CD8-positive, alpha-beta T cell (primary cell): ENCODE measurements at places on chromosomes 3 and 15.

DNA sequence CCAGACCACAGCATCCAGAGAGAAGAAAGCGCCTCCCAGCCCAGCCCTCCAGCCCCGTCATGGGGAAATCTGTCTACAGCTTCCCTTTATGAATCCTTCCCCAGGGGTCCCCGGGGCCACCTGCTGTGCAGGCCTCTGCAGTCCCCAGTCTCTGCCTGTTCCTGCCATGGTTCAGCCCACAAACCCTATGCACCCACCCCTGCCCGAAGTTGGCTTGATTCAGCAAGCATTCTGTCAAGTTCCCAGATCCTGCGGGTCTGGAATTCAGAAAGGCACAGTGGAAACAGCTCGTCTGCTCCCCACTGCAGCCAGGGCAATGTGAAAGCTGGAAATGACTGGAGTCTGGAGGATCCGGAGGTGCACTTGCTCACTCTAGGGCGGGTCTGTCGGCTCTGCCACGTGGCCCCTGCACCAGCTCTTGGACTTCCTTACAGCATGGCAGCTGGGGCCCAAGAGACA, 2.9 kb upstream of the OCA2 start:
- no peak for DNase-seq

DNA sequence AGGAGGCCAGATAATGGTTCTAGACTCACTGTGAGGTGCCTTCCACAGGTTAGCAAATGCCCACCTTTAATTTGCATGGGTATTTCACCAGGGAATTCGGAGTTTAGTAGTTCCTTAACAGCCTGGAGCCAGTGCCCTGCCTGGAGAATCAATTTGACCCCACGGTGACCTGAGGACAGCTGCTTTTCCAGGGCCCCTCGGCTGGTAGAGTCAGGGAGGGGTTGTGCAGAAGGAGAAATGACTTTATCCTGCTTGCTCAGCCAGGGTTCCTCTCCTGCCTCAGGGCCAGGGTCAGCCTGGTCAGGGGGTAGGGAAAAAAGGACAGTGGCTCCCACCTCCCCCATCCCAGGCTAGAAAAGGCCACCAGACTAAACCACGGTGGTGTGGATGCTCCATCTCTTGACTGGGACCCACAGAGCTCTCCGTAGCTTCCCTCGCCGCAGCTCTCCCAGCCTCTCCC, 12.0 kb downstream of the DLL4 start:
- DNase-seq, result no peak

GRCh38 chr3:4805662-4806061, 173.6 kb upstream of the BHLHE40 start:
- no peak for DNase-seq

- DNase-seq, result no peak
Measured at GRCh38 chr3:190734490-190734889, 128.0 kb downstream of the GMNC start.

- DNase-seq, result no peak
Measured at GRCh38 chr3:100183608-100184125, 69.4 kb upstream of the FILIP1L start.

DNA sequence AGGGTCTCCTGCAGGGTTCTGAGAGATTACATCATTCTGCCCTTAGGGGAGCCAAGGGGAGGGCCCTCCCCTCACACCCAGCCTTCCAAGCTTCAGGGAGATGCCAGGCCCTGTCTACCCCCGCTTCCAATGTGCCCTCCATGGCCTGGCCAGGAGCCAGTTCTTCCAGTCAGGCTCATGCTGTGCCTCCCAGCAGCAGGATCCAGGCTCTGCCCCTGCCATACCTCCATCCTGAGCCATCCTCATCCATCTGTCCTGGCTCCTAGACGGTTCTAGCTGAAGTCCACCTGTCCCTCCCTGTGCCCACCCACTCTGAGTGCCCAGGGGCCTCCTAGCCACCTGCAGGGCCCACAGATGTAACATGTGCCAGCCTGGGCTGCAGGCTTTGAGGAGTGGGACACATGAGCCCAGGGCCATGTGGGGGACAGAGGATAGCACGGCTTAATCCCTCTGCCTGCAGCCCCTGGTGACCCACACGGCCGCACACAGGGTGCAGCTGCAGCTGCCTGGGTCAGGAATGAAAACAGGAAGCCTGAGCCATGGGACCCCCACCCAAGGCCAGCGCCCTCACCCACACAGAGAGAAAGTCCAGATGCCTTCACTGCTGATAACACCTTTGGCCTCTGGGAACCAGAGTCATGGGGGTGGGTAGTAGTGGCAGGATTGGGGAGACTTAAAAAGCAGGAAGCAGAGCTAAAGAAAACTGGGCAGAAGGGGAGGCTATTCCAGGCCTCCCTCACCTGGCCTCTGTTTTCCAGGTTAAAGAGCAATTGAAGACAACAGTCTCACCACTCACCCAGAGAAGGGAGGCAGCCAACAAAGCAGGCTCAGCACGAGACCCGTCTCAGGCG, 11.8 kb downstream of the PLCD1 start:
- DNase-seq, result no peak

DNA sequence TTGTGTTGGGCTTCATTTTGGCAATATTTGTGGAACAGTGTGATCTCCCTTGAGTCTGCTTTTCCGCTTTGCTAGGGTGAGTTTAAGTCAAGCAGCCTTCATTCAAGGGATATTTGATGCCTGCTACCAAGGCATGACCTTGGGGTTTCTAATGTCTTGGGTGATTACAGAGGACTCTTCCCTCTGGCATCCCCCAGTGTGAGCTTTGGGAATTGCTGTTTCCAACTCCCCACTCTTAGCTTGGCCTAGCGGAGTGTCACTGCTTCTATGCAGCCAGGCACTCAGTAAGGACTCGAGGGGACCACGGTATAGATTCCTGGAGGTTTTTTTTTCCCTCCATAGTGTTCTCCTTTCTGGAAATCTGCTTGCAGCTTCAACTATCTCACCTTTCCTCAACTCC, 21.1 kb downstream of the GCNT3 start:
- DNase-seq, result no peak

DNA sequence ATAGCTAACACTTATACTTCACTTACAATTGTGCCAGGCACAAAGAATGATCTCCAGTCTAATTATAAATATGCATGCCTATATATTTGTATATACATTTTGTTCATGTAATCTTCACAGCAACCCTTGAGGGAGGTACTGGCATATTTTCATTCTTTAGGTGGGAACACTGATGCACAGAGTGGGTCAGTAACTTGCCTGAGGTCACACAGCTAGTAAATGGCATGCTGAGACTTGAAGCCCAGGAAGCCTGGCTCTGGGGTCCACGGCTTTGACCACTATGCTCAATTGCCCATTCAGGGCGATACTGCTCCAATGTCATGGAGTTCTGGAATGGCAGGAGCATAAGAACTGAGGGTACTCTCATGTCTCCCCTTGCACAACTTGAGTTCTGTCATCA, 139.8 kb downstream of the SHQ1 start:
- DNase-seq, result no peak

DNA sequence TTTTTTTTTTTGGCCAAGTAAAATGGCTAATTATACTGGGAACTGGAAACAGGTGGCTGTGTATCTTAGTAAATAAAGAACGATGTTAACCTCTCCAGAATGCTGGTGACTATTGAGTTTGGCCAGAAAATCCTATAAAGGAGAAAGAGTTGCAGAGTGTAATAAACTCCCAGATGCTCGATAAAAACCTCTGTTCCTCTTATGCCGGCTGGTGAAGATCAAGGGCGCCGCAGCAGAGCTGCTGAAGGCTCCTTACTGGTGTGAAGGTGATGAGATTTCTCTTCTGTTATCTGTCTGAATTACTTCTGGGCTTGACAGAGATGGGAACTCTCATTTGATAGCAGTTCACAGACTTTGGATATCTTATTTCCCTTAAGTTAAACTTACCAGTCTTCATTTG, 104.6 kb downstream of the PTPRG start:
- no peak for DNase-seq

DNA sequence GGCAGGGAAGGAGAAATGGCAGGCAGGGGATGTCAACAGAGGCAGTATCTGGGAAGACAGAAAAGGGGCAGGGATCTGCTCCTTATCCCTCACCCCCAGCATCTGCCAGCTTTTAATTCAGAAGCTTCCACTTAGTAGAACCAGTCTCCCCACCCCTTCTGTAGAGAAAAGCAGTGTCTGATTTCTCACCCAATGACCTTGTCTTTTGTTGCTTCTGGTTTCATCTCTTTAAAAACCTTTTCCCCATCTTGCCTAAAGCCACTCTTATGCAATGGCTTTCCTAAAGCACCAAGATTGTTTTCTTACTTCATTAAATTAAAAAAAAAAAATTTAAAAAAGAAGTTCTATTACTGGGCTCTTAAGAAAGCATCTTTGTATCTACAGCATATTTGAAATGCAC, 27.8 kb downstream of the ARHGEF3 start:
- no peak for DNase-seq

DNA sequence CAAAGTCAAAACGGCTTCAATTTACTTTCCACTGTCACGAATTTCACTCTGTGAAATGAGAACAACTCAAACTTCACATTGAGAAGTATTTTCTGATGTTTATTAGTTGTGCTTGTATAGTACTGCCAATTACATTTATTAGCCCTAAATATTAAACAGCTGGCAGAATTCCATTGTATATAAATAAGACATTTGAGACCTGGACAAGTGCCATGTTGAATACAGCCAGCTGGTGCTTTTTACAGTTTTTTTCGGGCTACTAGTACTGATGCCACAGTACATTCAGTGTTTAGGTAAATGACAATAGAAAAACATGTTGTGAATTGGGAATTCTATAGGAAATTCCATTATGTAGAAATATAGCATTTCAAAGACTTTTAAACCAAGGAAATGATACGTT, 79.0 kb downstream of the EPHA3 start:
- DNase-seq, result no peak

GRCh38 chr3:6861625-6862000, 698 bp downstream of the GRM7 start:
- DNase-seq, result no peak

- no peak for DNase-seq
Measured at GRCh38 chr3:37590328-37591079, 271.2 kb upstream of the CTDSPL start.

DNA sequence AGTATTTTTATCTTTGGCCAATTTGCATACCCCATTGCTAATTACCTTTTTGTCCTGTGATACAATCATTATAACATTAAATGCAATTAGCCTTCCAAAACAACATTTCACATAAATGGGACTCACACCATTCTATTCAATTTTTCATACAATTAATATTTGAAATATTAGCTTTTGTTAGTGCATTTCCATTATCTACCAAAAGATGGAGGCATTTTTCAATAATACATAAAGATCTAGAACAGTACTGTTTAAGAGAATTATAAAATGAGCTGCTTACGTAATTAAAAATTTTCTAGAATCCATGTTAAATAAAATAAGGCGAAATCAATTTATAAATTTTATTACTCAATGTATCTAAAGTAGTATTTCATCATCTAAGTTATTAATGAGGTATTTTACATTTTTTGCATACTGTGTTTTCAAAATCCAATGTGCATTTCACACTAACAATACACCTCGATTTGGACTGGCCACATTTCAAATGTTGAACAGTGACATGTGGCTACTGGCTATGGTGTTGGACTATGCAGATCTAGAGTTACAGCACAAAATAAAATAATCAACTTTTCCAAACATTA, 74.3 kb downstream of the TJP1 start:
- DNase-seq, result no peak

GRCh38 chr3:59758672-59759071, 708.8 kb upstream of the CFAP20DC start:
- no peak for DNase-seq

- no peak for DNase-seq
Measured at GRCh38 chr3:11626084-11626463, 17.6 kb downstream of the VGLL4 start.

- no peak for DNase-seq
Measured at GRCh38 chr15:74642734-74643664, 27.4 kb downstream of the CLK3 start.

DNA sequence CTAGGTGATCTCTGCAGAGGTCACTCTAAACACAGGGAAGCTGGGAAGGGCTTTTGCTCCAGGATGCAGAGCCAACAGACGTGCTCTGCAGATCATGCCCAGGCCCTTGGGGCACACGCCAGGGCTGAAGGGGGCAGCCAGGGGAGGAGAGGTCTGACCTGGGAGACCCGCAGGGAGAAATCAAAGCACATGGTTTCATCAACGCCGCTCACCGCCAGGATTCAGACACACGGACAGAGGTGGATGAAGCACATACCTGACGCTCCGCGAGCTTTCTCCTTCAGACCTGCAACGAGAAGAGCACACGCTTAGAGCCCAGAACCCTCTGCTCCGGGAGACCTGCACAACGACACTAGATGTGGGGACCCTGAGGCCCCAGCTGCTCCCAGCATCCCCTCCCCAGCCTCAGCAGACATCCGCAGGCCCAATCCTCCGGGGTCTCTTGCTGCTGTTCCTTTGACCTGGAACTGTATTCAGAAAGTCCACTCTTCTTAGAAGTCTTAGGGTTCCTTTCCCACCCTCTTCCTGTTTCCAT, 90.7 kb upstream of the IQSEC1 start:
- no peak for DNase-seq

DNA sequence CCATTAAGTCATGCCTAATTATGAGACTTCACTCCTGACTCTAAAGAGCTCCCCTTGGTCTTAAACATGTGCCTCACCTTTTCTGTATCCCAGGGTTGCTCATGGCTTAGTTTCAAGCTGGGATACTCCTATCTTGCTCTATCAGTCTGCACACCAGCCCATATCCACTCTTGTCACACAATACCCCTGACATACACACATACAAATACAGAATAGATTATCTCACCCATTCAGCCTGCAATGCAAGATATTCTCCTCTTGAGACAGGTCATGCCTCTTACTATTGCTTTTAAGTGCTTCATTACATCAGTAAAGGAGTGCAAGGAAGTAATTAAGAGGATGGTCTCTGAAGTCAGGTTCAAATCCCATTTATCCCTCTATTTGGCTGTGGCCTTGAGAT, 587.3 kb downstream of the IGSF11 start:
- no peak for DNase-seq

- no peak for DNase-seq
Measured at GRCh38 chr3:49779358-49780079, 6.8 kb downstream of the IP6K1 start.

- DNase-seq, result no peak
Measured at GRCh38 chr3:188520466-188520865, 366.5 kb downstream of the LPP start.

DNA sequence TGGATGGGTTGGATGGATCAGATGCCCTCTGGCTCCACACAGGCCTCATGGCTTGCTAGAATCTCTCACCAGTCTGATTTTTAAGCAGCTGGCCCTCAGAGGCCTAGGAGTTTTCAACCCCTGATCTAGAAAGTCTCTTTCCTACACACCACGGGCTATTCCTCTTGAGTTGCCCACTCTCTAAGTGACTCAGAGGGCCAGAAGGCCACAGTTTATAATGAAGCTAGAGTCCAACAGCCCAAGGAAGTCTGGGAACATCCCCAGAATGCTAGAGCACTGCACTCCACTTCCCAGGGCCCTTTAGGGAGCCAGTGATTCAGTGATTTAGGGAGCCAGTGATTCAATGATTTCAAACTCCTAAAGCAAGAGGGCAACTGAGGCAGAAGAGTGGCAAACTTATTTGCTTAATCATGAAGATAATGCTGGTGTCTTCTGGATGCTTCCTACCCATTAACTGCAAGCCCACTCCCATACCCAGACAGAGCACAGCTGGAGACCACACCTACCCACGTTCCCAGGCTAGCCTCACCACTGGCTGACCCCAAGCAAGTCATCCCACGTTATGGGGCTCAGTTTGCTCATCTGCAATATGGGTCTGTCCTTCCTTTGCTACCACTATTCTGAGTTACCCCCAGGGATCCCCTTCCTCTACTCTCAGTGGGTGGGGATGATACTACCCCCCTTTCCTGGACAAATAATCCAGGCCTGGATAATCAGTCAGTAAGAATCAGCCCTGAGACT, 36.7 kb downstream of the ABTB1 start:
- no peak for DNase-seq
